ENCODE measurements at places on chromosomes 5 and 9. TPM values are rescaled to one million over a fixed set of nuclear protein-coding genes. Genes with fewer than 3 reads are reported as not detected.

The BARHL1 gene
- total RNA-seq, result not detected

The AMBP gene
- 0.23 TPM for total RNA-seq

The TMC1 gene
- total RNA-seq, result 3.0 TPM

The DMRTA1 gene
- total RNA-seq, result 5.5 TPM

The HDHD3 gene
- 52.2 TPM for total RNA-seq

The PROB1 gene
- 2.4 TPM for total RNA-seq

The IL17B gene
- total RNA-seq, result 9.3 TPM

The GPX8 gene
- total RNA-seq, result 8.4 TPM

The ADAMTS2 gene
- 20.3 TPM for total RNA-seq

The ROR2 gene
- total RNA-seq, result 43.9 TPM

The INSL6 gene
- total RNA-seq, result not detected

The CER1 gene
- not detected for total RNA-seq

The HRH2 gene
- 5.3 TPM for total RNA-seq

The ZNF366 gene
- total RNA-seq, result 2.0 TPM

The RUFY1 gene
- 48.7 TPM for total RNA-seq

The SPAAR gene
- total RNA-seq, result 31.4 TPM

The GRIN3A gene
- 1.5 TPM for total RNA-seq

The FOXD4 gene
- total RNA-seq, result 0.46 TPM

The CTXN3 gene
- not detected for total RNA-seq

The PCDHB14 gene
- 6.7 TPM for total RNA-seq

The PKD2L2 gene
- 0.45 TPM for total RNA-seq

The PCDHGB1 gene
- total RNA-seq, result 6.5 TPM

The SLC34A3 gene
- not detected for total RNA-seq

The HNRNPK gene
- total RNA-seq, result 480 TPM

The ORM2 gene
- total RNA-seq, result 1.9 TPM

The RNF183 gene
- not detected for total RNA-seq

Data from prostate gland (tissue), 2 donors.